Inflammatory macrophage treated with lipopolysaccharide for 4 hours (primary cell): ENCODE measurements at places on chromosomes 3 and 15.
A peak's percentile ranks its signal among the peaks of the same experiment; 100 is the strongest.

GRCh38 chr15:78038585-78039247 lies 38.8 kb downstream of the TBC1D2B start:
- DNase-seq = no peak

- DNase-seq = no peak
Measured at GRCh38 chr3:24232784-24233183, 261.9 kb downstream of the THRB start.

DNA sequence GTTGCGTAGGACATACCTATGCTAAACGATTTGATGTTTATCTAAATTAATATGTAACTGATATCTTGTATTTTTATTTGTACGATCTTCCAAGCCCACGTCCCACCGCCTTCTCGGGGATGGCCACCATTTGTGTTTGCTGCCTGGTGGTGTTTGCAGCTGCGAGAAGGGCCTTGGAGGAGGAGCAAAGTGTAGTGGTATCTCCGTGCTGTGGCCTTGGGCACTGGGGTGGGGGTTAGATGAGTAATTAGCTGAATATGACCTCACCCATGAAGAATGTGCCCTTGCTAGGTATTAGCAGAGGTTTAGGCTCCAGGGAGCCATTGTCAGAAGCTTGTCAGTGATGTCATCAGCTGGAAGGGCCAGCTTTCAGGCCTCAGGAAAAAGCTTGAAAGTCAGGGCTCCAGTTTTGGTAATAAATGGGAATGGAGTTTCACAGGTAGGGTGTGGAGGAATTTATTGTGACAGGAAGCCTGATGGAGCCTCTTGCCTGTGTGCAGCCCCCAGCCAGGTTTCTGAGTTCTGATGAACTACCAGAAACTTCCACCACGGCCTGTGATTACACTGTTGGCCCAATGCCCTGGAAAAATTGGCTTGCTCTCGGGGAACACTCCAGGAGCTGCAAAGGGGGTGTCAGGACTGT lies 41.0 kb downstream of the FLNB start:
- no peak for DNase-seq

GRCh38 chr3:155690921-155691320 lies 54.0 kb downstream of the PLCH1 start:
- peak; percentile 41 for DNase-seq

- no peak for DNase-seq
Measured at GRCh38 chr15:46710401-46710960, 1006.8 kb upstream of the SEMA6D start.

DNA sequence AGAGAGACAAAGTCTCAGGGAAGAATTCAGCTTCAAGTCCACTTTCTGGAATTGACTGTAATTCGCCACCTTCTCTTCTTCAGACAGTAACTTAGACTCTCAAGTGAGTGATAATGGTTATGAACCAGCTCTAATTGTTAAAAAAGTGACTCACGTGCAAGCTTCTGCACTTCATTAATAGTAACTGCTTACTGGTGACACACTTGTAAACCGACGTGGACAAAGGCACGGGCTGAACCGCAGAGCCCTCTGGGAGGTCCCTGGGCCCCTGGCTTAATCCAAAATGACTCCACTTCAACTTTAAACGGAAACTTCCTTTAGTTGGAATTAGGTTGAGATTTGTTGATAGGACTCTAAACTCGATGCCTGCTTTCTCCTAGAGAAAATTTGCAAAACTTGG lies 17.0 kb downstream of the MUC4 start:
- no peak for DNase-seq

- DNase-seq = no peak
Measured at GRCh38 chr3:15318661-15319060, 13.7 kb downstream of the SH3BP5 start.
